Activated T-cell treated with anti-CD3 and anti-CD28 coated beads, Interleukin-2, amount 50 U/mL, for 72 hours (primary cell): ENCODE measurements at places on chromosomes 1 and 21.

DNA sequence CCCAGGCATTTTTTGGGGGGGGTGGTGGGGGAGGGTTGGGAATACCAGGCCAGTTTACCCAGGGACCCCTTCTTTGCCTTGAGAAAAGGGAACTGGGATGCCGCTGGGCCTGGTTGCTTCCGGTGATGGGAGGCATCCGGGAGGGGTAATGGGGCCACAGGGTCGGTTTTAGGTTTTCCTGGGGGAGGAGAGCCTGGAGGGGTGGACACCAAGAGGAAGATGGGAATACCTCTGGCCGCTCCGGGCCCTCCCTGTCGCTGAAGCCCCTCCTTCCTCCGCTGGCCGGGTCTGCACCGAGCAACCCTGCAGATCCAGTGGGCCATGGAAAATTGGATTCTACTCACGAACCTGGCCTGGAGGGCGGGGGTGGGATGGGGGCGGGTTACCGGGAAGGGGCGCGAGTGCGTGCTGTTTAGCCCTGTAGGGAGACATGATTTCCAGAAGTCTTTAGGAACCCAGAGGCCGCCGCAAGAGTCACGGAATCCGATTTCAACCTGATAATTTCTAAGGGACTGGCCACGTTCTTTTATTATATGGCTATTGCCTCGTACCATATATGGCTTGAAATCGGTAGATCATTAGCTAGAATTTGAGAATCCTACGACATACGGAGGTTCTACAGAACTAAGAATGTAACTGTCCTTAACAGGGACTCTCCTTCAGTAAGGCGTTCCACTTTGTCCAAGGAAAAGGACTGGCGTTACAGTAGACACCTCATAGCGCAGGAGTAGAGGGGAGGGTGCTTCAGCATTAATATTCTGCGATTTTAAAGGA, 749 bp downstream of the AKIRIN1 start:
- peak; percentile 7 for DNase-seq

DNA sequence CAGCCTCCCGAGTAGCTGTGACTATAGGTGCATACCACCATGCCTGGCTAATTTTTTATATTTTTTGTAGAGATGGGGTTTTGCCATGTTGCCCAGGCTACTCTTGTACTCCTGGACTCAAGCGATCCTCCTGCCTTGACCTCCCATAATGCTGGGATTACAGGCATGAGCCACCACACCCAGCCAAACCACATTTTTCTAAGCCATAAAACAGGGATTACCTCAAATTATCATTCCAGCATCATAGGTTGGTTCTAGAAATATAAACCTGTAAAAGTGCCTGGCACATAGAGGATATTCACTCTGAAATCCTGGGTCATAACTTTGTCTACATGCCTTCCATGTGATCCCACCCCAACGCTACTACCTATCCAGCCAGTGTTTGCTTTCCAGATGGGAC, 59.4 kb upstream of the JAK1 start:
- DNase-seq: no peak

- DNase-seq: no peak
Measured at GRCh38 chr1:30927448-30927847, 18.9 kb upstream of the SDC3 start.

GRCh38 chr1:81873946-81874345, 73.2 kb downstream of the ADGRL2 start:
- DNase-seq: no peak

DNA sequence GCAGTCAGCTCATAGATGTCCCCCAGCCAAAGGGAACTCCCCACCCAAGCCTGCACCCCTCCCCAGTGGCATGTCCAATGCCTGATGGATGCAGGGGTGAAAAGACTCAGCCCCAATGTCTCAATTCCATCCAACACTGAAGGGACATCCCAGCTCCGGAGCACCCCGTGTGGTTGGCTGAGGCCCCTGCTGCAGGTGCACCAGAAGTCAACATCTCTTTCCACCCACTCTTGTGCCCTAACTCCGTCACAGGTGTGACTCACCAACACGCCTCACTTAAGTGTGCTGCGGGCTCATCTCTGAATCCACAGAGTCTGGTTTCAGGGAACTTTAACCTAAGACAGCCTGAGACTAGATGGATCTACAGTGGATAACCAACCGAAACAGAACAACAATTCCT, 40.9 kb upstream of the ZBTB18 start:
- peak; percentile 63 for DNase-seq

DNA sequence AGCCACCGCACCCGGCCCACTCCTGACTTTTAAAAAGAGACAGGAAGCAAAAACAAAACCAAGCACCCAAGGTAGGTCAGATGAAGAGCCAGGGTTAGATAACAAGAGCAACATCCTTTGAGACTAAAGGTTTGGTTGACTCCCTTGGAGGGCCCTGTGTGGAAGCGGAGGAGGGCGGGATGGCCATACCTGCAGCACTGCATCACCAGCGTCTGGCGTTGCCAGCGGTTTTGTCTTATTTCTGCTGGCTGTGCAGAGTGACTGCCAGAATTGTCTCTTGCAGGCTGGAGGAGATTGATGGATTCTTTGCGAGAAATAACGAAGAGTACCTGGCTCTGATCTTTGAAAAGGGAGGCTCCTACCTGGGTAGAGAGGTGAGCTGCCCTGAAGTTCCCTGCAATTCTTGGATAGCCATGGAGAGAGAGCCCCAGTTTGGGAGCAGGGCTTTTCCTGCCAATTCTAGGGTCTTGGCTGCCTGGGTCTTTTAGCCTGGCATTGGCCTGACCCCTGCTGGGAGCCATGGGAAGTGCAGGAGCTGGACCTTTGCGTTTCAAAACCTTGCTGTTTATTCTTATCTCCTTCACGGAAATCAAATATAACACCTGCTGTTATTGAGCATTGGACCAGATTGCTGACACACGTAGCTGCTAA, 24.0 kb downstream of the QSOX1 start:
- DNase-seq: peak; percentile 73

- DNase-seq: no peak
Measured at GRCh38 chr1:227190321-227190720, 128.0 kb downstream of the CDC42BPA start.

DNA sequence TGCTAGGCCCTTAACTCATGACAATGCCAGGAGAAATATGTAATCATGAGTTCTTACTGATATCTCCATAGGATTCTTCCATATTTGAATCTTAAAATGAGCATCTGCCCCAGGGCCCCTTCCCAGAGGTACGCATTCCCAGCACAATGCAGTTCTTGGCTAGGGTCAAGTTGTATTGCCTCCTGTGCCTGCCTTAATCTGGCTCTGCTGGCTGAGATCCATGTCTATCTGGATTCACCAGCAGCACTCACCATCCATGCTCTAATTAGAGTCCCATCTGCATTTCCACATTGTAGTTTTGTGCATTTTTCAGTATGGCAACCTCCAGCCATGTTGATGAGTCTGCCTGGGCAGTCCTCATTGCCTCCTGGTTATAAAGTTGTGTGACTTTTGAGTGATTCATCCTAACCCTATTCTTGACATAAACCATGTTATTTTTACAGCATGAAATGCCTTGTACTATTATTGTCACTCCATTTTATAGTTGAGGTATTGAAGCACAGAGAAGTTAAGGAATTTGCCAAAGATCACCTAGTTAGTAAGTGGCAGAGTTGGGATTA, 55.9 kb downstream of the CAMSAP2 start:
- DNase-seq: no peak

DNA sequence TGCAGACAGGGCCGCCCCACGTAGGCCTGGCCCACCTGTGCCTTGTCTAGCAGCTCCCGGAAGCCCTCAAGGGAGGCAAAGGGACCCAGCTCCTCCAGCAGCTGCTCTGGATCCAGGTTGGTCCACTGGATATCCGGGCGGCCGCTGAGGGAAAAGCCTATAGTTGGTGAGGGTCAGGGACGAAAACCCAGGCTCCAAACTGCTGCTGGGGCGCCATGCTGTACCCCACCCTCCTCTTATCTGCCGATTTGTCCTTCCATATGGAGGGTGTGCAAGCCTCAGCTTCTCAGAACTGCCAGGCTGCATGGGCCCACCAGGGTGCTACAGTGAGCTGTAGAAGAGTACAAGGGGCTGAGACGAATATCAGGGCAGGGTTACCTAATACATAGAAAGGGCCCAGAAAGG, 12.2 kb downstream of the PTCH2 start:
- no peak for DNase-seq

- DNase-seq: no peak
Measured at GRCh38 chr1:200411406-200412257, 1.8 kb upstream of the ZNF281 start.

DNA sequence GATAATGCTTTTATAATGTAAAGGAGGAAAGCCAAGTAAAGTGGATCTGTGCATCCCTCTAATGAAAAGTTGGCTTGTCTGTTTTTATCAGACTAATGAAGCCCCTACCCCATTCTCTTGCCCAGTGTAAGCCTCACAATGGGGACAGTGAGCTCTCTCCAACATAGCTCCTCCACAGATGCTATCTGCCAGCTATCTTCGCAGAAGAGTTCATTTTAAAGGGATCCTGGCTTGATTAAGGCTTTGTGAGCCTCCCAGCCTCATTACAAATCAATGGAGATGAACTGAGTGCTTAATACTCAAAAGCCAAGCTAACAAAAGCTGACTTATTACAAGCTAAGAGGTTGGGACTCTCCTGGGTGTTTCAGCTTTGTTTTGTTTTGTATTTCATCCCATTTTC, 514.7 kb downstream of the NUF2 start:
- DNase-seq: no peak

- no peak for DNase-seq
Measured at GRCh38 chr1:219339466-219339865, 165.8 kb downstream of the LYPLAL1 start.

DNA sequence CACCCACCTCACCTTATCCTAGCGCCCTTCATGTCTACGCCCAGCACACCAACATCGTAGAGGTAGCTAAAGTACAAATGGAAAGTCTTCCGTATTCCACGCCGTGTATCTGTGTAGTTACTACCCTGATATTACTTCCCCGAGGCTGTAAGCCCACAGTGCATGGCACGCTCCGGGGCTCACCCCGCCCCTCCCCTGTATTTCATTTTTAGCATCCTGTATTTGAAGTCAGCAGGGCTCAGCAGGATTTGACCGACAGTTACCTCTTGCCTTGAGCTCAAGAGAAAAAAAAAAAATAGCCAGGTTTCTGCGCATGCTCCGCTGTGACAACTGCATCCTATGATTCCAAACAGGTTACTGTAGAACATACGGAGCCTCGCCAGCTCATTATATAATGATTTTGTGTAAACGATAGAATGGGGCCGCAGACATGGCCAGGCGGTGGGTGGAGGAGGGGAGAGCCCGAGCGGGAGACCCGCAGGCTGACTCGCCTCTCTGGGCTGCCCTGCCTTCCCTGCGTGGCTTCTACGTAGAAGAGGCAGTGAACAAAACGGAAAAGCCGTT, 1.3 kb downstream of the ABCG1 start:
- peak; percentile 74 for DNase-seq

- DNase-seq: no peak
Measured at GRCh38 chr1:22483121-22483520, 31.5 kb downstream of the ZBTB40 start.

- DNase-seq: peak; percentile 48
Measured at GRCh38 chr21:32611471-32611997, 643 bp downstream of the CFAP298 start.

DNA sequence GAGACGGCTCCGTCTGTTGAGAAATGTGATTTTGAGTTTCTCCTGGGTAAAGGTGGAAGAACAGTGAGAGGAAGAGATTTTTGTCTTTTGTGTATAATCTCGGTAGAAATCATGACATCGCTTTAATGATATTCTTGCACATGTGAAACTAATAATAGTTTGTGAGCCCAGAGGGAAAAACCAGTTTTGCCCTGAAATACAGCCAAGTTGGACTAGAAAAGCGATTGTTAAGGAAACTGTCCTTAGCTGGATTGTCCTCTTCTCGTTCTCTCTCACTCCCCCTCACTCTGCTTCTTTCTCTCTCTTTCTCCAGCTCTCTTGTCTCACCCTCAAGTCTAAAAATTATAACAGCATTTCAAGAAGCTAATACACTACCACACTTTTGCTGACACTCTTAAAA, 17.1 kb downstream of the KCNJ6 start:
- no peak for DNase-seq

- no peak for DNase-seq
Measured at GRCh38 chr1:77038000-77038399, 170.7 kb downstream of the ST6GALNAC5 start.

GRCh38 chr21:15653710-15654109, 76.1 kb upstream of the USP25 start:
- DNase-seq: no peak

DNA sequence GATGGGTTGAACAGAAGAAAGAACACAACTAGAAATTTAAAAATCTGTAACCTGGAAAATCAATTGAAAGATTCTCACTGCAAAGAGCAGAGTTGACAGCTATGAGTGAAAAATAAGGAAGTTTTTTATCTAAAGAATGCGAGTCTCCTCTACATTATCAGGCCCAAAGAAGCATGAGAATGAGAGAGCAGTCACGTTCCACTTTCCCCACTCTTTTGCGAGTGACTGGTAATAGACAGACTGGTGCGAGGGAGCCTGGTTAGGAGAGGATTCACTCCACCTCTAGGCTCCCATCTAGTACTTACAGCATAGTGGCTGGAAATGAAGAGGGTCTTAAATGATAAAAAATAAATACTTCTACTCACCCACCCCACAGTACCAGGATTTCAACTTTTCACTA, 52.0 kb downstream of the PRDX6 start:
- no peak for DNase-seq

DNA sequence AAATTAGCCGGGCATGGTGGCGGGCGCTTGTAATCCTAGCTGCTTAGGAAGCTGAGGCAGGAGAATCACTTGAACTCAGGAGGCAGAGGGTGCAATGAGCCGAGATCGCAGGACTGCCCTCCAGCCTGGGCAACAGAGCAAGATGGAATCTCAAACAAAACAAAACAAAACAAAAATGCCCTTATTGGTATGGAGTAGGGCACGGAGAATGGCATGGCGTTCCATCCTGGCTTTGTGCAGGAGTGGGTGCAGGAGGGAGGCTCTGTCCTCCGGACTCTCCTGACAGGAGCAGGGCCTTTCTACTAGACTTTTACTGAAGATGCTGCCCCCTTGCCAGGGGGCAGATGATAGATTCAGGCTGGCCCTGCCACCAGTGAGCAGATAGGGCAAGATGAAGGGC, 1.0 kb downstream of the TMEM61 start:
- no peak for DNase-seq

DNA sequence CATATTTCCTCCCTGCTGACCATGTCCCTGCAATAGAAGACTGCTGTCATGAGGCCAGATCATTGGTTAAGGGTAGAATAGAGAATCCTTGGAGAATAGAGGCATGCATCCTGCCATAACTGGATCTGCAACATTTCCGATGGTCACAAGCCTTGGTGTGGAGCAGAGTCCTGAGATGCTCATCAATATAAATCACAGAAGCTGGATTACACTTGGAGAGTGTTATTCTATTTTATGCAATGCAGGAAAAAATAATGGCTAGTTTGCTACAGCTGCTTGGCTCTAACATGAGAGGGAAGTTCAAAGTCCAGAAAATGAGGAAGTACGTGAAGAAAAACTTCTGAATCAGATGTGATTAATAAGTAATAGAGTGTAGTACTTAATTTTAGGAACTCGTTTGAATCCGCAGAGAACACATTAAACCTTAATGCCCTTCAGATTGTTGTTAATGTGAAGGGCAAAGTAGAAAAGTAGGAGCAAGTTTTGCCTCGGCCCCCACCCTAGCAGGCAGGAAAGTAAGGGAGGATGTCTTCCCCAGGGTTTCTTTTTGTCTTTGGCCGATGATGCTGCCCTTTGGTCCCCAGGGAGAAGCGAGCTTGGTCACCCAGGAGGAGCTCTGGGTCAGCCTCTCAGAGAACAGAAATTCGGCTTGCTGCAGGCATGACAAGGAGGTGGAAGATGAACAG, 59.5 kb downstream of the KCNK1 start:
- no peak for DNase-seq
